ENCODE measurements at places on chromosomes 4 and X.

GRCh38 chrX:137313627-137314026, 252.3 kb upstream of the ZIC3 start:
- DNase-seq, result no peak

DNA sequence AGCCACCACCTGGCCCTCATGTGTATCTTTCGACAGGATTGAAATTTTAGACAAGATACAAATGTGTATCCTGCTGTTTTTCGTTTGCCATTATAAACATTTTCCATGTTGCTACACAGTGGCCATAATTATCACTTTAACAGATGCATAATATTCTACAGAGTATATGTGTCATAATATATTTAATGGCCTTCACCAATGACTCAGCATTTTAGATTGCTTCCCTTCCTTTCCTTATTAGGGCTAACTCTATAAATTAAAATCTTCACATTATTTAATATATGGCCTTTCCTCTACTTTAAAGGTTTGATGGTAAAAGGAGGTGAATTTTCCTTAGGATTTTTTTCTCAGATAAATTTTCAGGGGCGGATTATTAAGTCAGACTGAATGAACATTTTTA, 97.4 kb downstream of the HS6ST2 start:
- no peak for DNase-seq

GRCh38 chrX:10524578-10524977, 95.8 kb downstream of the MID1 start:
- DNase-seq, result no peak

- no peak for DNase-seq
Measured at GRCh38 chr4:72567821-72568675, 973 bp downstream of the ADAMTS3 start.

DNA sequence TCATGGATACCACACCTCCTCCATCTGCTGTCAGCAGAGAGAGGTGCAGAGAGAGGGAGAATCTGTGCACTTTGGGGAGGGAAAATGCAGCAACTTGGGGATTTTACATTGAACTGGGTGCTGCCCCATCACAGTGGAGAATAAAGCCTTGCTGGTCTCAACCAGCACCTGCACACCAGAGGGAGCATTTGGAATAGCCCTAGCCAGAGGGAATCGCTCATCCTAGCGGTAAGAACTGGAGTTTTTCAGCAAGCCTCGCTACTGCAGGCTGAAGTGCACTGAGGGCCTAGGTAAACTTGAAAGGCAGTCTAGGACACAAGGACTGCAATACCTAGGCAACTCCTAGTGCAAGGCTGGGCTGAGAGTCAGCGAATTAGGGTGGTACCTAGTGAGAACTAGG, 148.7 kb downstream of the KDR start:
- no peak for DNase-seq

DNA sequence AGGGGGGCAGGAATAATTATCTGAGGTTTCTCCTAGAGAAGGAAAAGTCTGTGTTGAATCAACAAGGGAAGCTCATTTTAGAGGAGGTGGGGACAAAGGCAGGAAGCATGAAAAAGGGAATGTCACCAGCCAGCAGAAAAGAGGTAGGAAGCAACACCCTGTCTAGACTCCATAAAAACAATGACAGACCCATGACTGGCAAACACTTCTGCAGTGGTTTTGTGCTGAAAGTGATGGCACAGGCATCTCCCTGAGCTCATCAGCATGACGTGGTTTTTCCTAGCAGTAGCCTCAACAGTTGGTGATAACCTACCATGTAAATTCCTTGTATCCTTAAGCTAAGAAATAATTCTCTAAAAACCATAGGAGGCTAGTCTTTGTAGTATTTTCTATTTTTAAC, 110.7 kb upstream of the GALNT7 start:
- no peak for DNase-seq

GRCh38 chr4:166008510-166008909, 135.5 kb downstream of the TLL1 start:
- no peak for DNase-seq

- DNase-seq, result no peak
Measured at GRCh38 chr4:138428611-138429010, 186.5 kb upstream of the SLC7A11 start.

- no peak for DNase-seq
Measured at GRCh38 chr4:176539091-176539784, 219.5 kb downstream of the SPCS3 start.

DNA sequence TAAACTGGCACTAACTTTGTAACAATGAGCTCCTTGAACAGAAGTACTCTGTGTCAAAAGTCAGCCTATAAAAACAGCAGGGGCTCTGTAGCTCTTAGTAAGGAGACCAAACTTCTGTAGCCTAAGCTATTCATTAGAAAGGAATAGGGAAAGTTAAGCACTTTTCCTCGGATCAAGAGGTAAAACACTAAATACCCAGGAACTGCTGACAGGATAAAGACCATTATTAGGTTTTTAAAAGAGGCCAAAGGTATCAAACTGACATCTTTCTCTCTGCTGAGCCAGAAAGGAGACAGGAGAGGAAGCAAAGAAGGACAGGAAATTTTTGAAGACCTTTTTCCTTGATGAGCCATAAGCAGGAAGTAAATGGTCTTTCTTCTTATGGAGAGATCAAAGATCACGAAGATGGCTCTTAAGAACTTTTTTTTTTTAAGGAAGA, 31.9 kb downstream of the ANAPC10 start:
- no peak for DNase-seq

GRCh38 chr4:23768541-23768940, 121.3 kb downstream of the PPARGC1A start:
- no peak for DNase-seq

DNA sequence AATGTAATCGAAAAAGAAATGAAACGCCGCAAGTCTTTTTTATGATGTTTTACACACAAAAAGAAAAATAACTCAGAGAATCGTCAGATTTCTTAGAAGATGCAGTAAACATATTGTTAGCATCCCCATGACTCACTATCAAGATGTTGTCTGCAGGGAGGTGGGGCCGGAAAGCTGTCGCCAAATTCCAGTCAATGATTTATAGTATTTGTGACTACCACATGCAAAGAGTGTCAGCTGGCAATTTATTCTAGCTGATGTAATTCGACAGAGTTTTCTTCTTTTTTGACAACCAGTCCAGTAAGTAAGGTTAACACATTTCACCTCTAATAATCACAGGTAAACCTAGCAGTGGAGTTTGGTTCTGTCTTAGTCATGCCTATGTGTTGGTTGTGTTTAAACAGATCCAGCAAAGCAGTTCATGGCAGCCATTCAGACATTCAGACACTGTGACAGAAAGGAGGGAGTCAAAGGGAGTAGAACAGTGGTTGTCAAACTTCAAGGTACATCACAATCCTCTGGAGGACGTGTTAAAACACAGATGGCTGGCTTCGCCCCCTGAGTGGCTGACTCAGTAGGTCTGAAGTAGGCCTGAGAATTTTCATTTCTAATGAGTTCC, 19.8 kb upstream of the PPP1R2C start:
- DNase-seq, result no peak

All from SHP77 (cell line).